ENCODE measurements at places on chromosomes 2 and 18.

- no peak for DNase-seq
Observed at GRCh38 chr2:166727095-166727494, 161.2 kb upstream of the XIRP2 start.

- no peak for DNase-seq
Observed at GRCh38 chr18:49021433-49022129, 70.8 kb upstream of the SMAD7 start.

DNA sequence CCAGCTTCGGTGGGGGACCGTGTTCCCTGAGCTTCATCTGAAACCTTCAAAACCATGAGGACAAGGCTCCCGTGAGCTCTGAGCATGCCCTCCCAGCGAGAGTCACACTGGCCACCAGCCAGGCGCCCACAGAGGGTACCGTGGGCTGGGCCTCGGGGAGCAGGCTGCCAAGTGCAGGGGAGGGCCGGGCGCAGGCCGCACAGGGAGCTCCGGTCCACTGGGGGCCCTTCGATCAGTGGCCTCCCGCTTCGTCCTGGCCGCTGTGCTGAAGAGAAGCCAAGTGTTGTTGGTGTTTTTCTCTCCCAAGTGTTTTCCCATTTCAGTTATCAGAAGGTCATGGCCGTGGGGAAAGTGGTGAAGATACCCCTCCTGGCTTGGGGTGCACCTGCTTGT is 144.4 kb downstream of the PTGR3 start:
- no peak for DNase-seq

DNA sequence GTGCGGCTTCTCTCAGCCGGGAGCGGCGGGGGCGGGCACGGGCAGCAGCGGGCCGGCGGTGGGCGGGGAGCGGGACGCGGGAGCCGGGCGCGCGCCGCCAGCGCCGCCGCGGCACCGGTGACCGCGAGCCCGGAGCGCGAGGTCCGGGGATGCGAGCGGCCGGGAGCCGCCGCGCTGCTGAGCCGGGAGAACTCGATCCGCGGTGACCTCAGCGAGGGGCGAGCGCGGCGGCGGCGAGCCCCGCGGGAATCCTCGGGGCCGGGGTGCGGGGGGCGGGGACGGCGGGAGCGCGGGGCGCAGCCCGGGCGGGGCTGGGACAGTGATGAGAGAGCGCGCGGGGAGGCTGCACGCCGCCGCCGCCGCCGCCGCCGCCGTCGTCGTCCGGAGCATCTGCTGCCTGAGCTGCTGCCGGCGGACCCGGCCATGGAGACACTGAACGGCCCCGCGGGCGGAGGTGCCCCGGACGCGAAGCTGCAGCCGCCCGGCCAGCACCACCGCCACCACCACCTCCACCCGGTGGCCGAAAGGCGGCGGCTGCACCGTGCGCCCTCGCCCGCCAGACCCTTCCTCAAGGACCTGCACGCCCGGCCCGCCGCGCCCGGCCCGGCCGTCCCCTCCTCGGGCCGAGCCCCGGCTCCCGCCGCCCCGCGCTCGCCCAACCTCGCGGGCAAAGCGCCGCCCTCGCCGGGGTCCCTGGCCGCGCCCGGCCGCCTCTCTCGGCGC is at the start of gene MTCL1:
Gene MTCL1 (plus strand): TSS at position 319 of the 723 bp plus-strand sequence. CDS start 105 bp downstream, at position 424.
- DNase-seq = no peak

GRCh38 chr18:22975508-22975907 is 42.4 kb downstream of the RBBP8 start:
- no peak for DNase-seq

DNA sequence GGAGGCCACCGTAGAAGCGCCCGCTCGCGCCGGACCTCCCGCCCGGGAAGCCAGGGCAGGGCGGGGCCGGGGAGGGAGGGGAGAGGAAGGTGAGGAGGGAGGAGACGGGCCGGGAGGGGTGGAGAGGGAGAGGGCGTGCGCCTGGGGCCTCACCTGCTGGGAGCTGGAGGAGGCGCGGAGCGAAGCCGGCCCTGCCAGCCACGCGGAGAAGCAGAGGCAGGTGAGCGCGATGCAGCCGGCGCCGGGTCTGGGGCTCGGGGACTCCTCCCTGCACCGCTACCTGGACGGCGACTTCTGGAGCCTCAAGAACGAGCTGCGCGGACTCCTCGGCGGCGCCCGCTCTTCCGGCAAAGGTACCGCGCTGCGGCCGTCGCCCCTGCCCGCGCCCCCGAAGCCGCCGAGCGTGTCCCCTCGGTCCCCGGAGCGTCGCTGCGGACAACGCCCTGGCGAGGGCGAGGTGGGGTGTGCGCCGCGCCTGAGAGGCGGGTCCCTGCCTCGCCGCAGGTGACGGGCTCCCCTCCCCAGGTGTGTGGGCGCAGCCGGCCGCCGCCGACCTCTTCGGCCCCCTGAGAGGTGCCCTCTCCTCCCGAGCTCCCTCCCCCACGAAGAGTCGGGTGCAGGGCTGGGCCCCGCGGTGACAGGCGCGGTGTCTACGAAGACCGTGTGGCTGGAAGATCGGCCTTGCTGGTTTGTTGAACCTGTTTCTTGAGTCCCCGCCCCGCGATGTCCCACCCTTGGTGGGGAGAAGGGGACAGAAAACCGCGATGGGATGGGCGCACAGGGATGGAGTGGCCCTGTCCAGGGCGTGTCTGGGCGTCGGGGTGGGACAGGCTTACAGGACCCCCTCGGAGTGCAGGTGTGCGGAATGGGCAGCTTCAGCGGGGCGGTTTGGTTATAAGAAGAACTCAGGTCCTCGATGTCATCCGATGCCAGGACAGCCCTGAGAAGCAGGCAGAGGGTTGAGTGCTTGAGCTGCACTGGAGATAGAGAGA is at the start of gene ACOXL:
Gene ACOXL (plus strand): TSS at position 152 of the 992 bp plus-strand sequence. CDS start 35,817 bp downstream, outside the sequence.
- DNase-seq = no peak

- DNase-seq = no peak
Observed at GRCh38 chr2:162002623-162003235, 71.3 kb downstream of the DPP4 start.

DNA sequence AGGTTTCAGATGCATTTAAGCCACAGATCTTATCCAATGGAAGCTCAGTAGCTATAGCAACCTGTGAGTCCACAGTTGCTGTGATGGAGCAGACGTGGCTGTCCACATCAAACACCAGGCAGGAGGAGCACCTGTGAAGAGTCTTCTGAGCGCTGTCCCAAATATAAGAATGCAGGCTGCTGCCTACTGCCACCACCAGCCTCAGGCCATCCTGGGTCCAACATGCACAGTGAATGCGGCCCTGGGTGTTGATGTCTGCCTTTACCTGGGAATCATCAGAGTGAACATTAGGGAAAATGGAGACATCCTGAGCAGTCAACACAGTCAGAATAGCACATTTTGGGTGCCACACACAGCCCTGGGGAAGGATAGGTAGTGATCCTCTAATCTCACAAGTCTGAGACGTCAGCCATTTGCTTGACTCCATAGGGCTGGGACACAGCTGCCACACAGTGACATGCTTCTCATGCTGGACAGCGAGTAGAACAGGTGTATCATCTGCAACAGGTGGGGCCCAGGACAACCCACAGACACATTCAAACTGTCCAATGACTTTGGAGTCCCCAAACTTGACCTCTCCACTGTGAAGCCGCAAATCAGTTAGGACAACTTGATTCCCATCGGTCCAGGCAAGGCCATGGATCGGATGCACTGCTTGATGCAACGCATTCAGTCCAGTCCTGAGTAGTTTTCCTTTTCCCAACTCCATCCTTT is 8.2 kb downstream of the WDCP start:
- DNase-seq = no peak

DNA sequence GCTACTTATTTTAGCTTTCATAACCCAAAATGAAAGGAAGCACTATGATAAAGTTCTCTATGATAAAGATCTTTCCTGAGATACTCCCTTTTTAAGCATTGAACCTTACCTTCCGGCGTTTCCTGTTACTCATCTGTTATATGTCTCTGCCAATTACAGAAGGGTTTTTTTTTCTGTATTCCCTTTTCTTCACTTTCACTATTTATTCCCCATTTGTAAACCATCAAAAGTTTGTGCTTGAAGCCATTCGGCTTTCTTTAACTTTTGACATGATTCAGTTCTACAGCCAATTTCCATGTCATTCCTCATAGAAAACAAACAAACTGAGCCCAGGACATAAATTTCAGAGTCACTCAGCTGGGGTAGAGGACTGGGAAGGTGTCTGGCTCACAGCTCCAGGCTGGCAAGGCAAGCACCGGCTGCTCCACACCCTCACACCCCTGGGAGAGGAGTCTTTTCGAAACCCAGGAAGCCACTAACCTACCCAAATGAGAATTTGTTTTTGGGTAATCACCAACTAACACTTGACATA is 429.4 kb upstream of the TRIB2 start:
- no peak for DNase-seq

DNA sequence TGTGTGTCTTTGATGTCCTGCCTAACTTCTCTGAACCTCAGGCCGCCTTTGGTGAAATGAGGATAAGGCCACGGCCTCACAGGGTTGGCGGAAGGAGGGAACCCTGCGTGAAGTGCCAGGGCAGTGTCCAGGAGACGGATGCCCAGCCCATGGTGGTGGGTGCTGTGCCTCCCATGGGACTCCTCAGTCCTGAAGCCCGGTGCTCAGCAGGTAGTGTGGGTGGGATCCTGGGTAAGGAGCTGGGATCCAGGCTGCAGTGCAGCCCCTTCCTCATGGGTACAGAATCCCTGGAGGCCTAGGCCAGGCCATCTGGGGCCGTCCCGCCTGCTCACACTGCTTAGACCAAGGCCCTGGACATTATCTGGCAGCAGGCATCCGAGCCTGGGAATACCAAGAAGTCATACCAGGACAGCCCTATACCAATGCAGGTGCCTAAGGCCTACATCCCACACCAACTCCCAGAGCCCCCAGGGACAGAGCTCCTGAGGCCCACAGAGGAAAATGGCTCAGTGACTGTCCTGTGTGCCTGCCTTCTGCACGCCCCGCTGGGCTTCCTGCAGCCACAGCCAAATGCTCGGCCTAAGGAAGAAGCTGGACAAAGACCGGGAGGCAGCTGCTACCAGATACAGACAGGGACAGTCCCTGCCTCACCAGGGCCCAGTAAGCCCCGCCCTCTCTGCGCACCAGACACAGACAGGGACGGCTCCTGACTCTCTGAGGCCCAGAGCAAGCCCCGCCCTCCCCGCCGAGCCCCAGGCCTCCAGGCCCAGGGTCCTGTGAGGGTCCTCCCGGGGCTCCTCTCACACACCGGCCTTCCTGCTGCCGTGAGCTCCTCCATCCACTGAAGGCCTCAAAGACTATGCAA is 78.0 kb downstream of the NDUFA10 start:
- no peak for DNase-seq

DNA sequence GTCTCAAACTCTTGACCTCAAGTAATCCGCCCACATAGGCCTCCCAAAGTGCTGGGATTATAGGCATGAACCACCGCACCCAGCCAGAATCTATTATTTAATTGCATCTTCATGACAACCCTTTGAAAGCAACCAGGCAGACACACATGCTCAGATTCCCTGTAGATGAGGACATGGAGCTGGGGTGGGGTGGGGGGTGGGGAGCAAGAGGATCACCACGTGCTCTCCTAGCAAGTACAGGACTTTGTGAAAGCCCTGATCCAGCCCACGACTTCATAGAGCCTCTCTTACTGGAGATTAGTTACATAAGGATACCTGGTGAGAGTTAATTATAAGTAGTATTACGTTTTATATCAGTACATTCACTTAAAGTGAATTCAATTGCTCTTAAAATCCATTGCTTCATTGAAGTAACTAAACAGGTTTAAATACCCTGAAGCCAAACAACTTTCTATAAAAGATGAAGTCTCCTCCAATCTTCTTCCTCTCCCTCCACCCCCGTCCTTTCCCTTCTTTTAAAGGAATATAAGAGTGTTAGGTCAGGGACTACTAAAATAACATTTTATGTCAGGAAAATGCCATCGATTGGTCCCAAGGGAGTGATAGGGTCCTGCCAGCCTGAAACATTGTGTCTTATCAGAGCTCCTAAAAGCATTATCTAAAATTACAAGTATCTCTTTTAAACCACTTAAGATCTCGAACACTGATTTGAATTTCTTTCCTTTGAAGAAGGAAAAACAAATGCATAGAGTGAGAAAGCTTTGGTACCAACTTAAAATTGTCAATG is 123.9 kb downstream of the EPHA4 start:
- DNase-seq = no peak
